KBM-7 (cell line): ENCODE measurements at places on chromosomes 7 and 10.
A peak's percentile ranks its signal among the peaks of the same experiment; 100 is the strongest.

DNA sequence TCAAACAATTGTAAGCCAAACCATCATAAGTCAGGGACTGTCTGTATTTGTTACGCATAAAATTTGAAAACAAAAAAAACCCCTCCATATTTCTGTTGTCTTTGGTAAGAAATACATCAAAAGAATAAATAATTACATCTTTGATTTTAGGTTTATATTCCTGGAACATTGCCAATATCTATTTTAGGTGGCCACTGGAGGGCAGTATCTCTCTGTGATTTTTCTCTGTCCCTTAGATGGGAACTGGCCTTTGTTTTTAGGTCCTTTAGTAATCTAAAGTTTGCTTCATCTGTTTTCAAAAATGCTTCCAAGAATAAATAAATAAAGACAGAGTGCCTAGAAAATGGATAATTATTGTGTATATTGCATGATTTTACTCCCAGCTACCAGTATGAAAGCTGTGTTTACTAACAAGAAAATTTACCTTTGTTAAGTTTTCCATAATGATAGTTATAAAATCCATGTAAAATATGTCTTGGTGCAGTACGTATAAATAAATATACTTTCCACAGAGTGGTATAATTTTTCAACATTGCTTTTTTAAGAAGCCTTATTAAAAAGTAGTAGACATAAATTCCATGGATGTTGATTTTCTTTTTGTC is 64.2 kb downstream of the PHYHIPL start:
- peak; percentile 58 for DNase-seq

- no peak for DNase-seq
These were observed 357.2 kb downstream of the LRMDA start for GRCh38 chr10:75788394-75789205.

DNA sequence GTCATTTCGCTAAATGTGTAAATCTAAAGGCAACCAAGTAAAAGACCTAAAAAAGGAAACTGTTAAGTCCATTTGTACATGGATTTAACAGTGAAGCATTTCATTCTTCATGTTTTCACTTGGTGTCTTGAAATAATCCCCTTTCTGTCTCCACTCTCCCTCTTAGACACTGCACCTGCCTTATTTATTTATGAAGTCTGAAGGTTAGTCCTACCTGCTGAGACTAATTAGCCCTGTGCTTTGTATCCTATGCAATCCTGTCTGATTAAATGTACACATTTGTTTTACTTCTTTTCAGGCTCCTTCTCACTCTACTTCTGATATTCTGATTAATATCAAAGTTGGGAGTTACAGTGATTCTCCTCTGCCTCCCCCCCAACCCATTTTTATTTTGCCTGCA is 1.9 kb upstream of the TCF7L2 start:
- no peak for DNase-seq

- DNase-seq, result peak; percentile 5
These were observed 338.0 kb upstream of the MKI67 start for GRCh38 chr10:128463991-128464760.

- DNase-seq, result peak; percentile 18
These were observed 238.7 kb downstream of the SEC23IP start for GRCh38 chr10:120131183-120131582.

GRCh38 chr7:27997188-27997707 is 183.3 kb downstream of the JAZF1 start:
- DNase-seq, result no peak

GRCh38 chr10:120017733-120018417 is 125.3 kb downstream of the SEC23IP start:
- no peak for DNase-seq

- DNase-seq, result no peak
These were observed 481.6 kb downstream of the TNS3 start for GRCh38 chr7:47100148-47100816.
